Ovary (tissue), 10 donors: ENCODE measurements at places on chromosomes 2 and 18. TPM values are rescaled to one million over a fixed set of nuclear protein-coding genes. Genes with fewer than 3 reads are reported as not detected.

DNA sequence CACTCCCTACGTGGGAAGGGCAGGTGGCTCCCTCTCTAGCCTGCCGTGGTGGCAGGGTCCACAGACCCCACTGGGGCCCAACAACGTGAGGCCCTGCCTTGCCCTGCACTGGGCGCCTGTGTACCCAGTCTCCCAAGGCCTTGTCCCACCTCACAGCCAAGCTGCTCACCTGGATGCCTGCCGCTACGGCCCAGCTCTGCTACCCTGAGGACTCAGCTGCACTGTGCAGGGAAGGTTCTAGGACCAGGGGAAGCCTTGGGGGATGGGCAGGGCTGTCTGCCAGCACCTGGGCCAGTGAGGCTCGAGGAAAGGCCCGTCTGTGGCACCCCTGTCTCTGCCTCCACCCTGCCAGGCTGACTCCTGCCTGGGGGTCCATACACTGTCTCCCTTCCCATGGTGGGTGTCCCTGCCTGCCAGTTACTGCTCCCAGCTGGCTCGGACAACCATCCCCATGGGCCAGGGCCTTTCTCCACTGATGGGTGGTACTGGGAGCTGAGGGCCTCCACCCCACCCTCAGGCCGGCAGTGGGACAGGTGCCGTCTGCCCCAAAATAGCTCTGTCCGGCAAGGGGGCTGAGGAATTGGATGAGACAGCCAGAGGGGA lies 33.2 kb downstream of the HS6ST1 start:
- no peak for DNase-seq

DNA sequence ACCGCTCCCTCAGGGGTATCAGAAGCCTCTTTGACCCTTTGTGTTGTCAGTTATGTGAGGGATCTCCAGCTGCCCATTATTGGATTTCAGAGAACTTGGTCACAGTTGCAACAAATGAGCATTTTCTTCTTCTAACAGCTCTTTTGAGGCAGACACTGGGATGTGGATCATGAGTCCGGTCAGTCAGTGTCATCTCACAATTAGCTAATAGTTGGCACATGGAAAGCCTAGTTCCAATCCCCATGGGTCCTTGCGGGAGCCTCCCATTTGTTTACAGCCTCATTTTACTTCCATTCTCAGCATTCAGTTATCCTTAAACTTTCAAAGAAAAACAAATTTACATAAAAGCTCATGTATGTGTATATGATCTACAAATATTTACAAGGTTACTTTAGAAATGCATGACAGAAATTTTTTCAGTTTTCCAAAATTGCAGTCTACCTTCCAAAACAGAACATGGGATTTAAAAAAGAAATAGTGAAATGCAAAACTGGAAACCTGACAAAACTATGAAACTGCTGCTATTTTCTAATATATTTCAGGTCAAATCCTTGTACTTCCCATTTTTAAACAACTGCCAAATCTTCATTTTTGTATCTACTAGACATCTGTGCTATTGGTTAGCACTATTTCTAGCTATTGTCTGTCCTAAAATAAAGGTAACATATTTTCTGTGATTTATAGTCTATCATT lies 547.1 kb upstream of the ZEB2 start:
- DNase-seq = no peak

- no peak for DNase-seq
Observed at GRCh38 chr18:49257609-49258008, 202.8 kb downstream of the DYM start.

DNA sequence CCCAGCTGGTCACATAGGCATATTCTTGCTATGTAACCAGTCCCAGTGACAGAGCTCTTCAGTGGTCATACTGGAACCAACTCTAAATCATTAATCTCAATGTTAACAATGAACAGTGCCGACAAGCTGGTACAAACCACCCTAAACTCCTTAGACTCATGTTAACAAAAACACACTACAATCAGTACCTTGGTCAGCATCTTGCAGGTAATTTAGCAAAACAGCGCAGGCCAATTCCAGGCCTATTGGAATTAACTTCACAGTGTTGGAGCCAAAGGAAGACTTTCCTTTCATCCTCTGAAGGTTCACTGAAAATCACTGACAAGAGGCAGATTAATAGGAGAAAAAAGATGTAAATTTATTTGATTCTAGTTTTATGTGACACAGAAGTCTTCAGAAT lies 396.4 kb downstream of the PIK3C3 start:
- DNase-seq = no peak

The PIEZO2 gene
- 2.0 TPM for polyA plus RNA-seq

The PROKR1 gene
- 0.03 TPM for polyA plus RNA-seq

The CD8A gene
- polyA plus RNA-seq = 10.0 TPM
